Suppressor macrophage (primary cell): ENCODE measurements at places on chromosomes 16 and 17.

GRCh38 chr17:40086150-40087044 lies 14.0 kb downstream of the NR1D1 start:
- DNase-seq = peak; percentile 65

GRCh38 chr16:50102051-50102746 lies 36.4 kb downstream of the HEATR3 start:
- DNase-seq = peak; percentile 70

- peak; percentile 59 for DNase-seq
Measured at GRCh38 chr16:11152677-11153331, 103.2 kb downstream of the SOCS1 start.

DNA sequence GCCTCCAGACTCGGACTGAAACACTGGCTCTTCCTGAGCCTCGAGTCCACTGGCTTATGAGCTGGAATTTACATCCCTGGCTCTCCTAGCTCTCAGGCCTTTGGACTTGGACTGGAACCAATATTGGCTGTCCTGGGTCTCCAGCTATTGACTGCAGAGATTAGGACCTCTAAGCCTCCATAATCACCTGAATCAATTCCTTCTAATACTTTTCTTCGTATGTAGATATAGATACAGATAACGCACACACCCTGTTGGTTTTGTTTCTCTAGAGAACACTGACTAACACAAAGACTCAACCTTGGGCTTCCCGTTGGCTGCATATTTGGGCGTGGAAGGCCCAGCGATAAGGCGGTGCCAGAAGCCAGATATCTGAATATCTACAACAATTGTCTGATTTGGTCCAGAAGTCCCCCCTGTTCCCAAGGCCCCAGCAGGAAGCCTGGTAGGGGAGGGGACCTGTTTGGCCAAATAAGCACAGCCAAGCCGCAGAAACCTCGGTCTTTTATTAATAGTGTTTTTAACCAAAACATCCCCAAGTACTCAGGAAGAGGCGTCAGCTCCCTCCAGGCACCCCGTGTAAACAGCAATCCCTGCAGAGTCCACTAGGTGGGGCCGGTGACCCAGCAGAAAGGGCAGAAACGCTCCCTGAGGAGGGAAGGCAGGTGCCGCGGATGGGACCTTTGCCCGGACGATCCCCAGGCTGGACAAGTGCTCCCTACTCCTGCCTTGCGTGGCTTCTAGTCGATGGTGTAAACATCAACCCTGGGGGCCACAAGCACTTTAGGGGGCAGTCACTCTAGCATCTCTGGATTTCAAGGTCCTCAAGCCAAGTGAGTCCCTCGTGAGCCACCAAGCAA lies 57.0 kb downstream of the ABR start:
- peak; percentile 79 for DNase-seq

- no peak for DNase-seq
Measured at GRCh38 chr16:6122401-6122800, 1024.8 kb upstream of the EEF2KMT start.

GRCh38 chr17:81859906-81860755 lies at the start of gene P4HB:
Gene P4HB, minus strand, starts transcription at chr17:81860535. Its CDS starts 64 bp downstream, at chr17:81860471.
- DNase-seq = peak; percentile 46

GRCh38 chr16:82384949-82385348 lies 214.9 kb upstream of the MPHOSPH6 start:
- DNase-seq = no peak

- peak; percentile 84 for DNase-seq
Measured at GRCh38 chr17:75764711-75765421, at the start of gene GALK1. Gene GALK1, minus strand, starts transcription at chr17:75765192. Its CDS starts 56 bp downstream, at chr17:75765136.

DNA sequence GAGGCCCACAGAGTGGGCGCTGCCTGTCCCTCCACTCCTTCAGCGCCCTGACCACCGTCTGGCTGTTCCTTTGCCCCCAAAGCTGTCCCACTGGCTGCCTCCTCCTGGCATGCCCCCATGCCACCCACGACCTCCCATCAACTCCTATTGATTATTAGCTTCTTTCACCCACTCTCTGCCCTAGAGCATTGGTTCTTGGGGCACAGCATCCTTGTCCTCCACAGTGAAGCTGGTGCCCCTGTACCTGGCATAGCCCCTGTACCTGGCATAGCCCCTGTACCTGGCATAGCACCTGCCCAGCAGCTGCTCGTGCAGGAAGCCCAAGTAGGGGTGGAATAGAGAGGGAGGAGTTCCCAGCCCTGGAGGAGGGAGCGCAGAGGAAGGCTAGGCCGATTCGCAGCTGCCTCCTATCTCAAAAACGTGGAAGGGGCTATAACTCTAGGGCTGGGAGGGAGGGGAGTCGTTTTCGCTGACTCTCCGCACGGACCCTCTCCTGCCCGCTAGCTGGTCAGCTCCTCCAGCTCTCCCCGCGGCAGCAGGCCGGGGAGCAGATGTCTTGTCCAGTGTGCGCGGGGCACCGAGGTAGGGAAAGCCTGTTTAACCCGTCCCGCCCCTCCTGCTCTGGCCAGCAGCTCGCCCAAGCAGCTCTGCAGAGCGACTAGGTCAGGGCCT lies 5.7 kb upstream of the ACTG1 start:
- DNase-seq = no peak

GRCh38 chr17:35239823-35240222 lies 3.0 kb upstream of the SLFN5 start:
- no peak for DNase-seq

DNA sequence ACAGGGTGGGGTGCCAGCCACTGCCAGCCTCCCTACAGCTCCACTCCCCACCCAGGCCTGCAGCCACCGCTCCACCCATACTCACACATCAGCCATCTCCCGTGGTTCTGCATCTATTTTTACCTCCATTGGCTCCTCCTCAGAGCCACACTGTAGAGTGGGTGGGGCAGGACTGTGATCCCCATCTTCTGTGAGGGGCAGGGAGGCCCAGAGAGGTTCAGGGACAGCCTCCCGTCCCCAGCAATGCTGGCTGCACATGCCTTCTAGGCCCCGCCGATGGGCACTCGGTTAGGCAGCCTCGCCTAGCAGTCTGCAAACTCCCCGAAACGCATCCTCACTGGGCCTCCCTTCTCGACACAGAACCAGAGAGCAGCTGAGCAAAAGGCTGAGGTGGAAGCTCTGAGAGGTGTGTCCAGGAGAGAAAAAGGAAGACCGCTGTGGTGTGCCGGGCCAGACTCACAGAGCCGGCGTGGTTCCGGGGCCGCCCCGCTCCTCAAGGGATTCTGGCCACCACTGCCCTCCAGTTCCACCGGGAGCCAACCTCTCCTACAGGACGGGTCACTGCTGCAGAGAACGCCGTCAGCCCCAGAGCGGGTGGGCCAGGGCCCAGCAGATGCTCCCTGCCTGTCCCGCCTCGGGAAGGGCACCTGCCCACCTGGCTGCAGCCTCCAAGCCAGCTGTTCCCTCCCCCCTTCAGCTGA lies 71.9 kb downstream of the ABR start:
- peak; percentile 41 for DNase-seq

DNA sequence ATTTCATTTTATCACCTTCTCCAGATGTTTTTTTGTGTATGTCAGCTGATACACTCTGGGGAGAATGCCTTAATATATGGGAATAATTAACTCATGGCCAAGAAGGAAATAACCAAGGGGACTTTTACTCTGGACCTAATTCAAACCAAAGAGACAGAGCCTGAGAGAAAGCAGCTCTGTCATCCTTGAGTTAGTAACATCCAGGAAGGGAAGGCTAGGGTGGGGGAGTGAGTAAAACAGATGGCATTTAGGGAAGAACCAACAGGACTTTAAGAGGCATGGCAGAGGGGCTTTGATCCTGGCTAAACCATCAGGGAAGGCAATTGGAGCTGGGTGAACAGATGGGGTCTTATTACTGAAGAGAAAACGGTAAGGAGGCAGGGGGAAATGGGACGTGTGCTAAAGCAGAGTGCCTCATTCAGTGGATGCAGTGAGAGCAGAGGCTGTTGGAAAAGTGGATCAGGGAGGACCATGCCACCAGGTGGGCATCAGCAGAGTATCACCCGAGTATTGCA lies 2.5 kb upstream of the SMPD3 start:
- DNase-seq = no peak
